GM19239 (cell line): ENCODE measurements at places on chromosomes 7 and 10.

GRCh38 chr7:106061301-106061979 lies 50.7 kb downstream of the SYPL1 start:
- DNase-seq: no peak

- DNase-seq: no peak
Measured at GRCh38 chr7:123499211-123499970, 35.0 kb downstream of the IQUB start.

DNA sequence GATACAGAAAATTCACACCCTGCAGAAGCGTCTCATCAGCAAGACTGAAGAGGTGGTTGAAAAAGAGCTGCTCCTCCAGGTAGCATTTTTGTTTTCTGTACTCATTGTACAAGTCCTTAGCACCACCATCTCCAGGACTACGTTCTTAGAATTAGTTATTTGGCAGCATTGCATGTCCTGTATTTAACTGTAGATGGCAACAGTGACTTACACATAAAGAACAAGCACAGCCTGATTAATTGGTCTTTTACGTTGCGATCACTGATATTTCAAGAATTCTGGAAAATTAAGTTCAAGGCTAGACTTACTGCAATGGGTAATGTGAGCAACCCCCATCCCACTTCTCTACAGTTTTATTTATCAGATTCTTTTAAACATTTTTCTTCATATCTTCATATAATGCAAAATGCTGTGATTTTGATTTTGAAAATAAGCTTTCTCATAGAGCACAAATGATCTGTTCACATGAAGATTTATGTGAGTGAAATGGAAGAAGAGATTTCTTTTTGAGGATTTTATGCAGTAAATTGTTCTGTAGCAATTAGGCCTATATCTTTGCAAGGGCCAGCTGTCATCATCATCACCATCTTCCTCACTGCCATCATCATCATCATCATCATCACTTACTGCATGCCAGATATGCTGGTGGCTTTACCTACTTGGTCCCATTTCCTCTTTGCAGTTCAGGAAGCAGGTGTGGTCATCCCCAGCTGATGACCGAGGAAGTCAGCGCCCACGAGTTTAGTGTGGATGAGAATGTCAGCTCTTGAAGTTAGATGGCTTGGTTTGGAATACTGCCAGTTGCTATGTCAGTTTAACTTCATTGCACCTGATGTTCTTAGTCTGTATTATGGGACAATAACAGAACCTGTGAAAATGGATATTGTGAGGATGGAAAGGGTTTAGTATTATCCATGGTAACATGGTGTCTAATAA lies 53.4 kb downstream of the CFAP58 start:
- no peak for DNase-seq

- no peak for DNase-seq
Measured at GRCh38 chr7:29561271-29561670, 2.4 kb upstream of the PRR15 start.

- DNase-seq: no peak
Measured at GRCh38 chr10:66927251-66927935, 1.6 kb downstream of the LRRTM3 start.

DNA sequence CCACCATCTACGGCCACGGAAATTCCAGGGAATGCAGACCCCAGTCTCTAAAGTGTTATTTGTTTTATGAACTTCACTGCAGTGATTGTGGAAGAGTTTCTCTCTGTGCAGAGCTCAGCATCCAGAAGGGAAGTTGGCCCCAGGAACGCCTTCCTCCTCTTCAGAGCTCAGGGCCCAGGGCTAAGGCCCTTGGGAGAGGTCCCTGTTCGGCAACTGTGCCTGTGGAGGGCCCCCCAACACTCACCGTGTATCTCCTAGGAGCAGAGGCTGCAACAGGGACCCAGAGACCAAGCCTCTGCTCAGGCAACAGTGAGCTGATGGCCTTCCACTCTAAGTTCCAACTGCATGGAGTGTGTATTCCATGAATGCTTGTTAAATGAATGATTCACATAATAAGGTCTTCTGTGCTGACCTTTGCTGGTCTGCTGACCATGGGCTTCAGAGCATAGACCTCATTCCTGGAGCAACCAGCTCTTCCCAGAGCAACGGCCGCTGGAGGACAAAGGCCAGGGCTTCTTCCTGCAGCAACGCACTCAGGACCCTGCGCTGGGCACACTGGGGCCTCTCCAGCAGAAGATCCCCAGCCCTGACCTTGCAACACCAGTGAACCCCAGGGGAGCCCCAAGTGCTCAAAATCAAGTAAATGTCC lies 7.7 kb downstream of the DIP2C start:
- DNase-seq: no peak

DNA sequence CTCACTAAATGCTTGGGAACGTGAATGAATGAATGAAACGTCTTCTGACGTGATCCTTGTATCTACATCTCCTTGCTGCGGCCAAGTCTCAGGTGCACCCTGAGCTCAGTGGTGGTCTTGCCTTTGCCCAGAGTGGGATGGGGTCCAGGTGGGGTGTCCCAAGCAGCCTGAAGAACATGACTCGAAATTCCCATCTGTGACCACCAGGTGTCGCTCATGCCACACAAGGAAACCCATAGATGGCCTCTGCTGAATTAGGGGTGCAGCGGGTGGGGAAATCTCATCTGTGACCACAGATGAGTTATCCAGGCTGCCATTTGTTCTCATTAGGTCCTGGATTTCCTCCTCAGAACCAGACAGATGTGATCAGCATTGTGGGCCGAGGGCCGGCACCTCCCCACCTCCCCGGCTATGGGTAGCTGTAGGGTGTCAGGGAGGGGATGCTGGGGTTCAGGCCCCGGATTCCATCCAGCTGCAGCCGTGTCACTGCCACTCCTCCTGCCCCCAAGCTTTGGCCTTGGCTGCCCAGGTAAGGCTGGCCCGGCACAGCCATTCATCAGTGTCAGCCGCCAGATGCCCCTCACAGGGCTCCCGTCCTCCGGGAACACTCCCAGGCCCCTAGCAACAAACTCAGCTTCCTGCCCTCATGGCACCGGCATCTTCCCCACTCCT lies 21.0 kb upstream of the GNA12 start:
- DNase-seq: peak; percentile 65

DNA sequence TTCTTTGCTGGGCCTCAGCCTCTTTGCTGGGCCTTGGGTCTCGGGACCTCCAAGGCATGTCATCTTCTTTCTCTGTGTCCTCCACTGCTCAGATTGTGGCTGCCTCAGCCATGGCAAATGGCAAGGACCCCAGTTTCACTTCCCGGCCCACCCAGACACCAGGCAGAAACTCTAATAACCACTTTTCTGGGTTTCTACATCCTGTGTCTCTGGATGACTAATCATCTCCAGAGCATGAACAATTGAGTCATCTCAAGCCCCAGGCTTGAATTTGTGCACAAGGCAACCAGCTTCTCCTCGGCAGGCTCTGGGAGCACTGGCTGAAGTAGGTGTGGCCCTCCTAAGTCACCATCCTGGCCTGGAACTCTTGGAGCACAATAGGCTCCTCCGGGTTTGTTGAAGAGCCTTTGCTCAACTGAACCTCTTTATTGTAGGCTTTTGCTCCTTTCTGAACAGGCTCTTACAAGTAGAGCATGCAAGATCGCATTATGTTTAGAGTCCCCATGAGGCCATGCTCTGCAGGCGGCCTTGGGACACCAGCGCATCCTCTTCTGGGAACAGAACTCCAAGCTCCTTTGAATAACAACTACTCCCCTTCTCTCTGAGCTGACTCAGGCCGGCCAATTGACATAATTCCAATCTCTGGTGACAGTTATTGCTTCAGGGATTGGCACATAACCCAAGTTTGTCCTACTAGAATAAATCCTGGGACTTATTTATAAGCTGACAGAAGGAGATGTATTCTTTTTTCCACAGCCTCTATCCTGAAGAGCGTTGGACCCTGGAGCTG lies 218.1 kb downstream of the WDR11 start:
- peak; percentile 13 for DNase-seq

- DNase-seq: no peak
Measured at GRCh38 chr7:14551310-14551709, 351.2 kb downstream of the DGKB start.

DNA sequence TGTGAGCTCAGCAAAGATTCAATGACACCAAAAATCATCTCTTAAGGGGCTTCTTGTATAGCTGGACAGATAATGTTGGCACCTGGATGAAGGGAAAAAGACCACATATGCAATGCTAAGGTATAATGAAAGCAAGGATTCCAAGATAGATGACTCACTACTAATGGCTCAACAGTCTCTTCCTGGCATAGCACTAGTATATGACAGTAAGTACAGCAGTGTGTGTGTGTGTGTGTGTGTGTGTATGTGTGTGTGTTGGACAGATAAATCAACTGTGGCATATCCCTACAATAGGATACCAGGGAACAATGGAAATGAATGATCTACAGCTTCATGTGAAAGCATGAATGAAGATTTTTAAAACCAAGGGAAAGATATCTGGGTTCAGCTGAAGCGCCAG lies 257.1 kb downstream of the SFMBT2 start:
- DNase-seq: no peak

- no peak for DNase-seq
Measured at GRCh38 chr10:127024685-127025435, 119.6 kb downstream of the DOCK1 start.

- DNase-seq: no peak
Measured at GRCh38 chr10:125152450-125153368, 7.7 kb downstream of the CTBP2 start.

DNA sequence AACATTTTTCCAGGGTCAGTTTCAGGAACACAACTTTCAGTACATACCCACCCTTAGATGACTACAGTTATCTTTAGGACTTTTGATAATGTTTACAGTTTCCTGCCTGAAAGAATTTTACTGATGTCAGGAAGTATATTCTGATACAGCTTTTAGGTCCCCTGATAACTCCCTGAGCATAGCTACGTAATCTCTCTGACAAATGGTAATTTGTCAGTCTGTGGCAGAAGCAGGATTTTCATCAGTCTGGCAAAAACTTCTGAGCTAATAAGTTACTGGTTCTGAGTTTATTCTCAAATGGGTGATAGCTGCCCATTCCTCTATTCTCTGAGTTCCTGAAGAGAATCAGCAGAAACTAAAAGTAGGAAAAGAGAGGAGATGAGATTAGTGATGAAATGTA lies 270.1 kb upstream of the MTPN start:
- no peak for DNase-seq

DNA sequence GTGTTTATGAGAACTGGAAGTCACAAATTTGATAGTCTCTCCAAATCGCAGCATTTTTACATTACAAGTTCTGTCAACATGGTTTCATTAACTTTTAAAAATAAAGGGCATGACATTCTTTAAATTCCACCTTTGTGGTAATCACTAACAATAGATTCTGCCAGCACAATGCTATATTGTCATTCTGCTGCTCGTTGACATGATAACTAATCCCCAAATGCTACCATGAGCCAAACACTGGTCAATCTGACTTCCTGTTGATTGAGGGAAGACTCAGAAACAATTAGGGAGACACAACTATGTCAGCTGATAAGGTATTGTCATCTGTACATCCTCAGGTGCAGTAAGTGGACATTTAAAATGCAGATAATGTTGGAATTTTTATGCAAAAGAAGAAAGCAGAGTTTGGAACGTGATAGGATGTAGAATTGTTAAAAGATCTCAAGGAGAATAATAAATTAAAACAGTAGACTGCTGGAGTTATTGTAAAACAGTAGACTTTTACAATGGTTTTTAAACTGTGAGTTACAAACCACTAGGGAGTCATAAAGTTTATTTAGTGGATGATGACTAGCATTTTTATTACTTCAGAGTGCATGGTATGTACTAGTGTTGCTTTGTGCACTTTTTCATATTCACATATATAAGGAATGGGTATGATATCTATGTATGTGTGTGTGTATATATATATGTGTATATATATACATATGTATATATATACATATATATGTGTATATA lies 126.4 kb upstream of the DKK1 start:
- no peak for DNase-seq
